ENCODE measurements at places on chromosomes 12 and 14.

DNA sequence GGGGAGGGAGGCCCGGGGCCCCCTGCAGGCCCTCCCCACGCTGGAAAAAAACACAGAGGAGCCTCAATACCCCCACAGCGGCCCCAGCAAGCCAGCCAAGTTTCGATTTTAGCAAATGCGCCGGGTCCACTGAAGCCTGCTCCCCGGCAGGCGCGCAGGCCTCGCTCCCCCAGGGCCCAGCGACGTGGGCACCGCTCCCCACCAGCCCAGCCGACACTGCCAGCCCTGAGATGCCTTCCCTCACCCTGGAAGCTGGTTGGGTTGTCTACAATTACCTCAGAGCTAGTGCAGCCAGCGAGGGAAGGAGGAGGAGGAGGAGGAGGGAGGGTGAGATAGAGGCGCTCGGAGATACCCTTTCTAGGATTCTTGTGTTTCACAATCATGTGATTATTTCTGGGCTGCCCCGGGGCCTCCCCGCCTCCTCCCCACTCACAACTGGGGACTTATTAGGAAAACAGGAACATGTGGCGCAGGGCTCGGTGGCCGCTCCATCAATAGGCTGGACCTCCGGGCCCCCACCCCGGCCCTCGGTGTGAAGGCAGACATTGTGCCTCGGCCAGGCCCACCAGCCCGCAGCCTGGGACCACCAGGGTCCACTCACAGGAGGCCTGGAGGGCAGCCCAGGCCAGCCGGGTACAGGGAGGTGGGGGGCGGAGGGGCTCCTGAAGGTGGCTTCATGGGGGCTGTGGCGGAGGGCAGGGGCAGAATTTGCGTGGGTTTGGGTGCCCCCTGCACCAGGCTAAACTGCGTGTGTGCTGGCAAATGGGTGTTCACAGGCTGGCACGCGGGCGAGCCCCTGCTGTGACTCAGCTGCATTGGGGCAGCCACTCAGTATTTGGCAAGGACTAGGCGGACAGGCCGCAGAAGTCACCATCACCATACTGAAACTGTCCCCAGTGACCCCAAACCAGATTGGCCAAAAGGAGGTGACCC, 109.9 kb downstream of the NCOR2 start:
- peak overlapping the region; percentile 72 for H3K27ac ChIP-seq
- DNase-seq = peak; percentile 24
- no peaks in the 10 kb centered on the region for H3K36me3 ChIP-seq
- peaks cover 66% of the 10 kb centered on the region for H3K4me1 ChIP-seq

GRCh38 chr12:53205747-53206419, 1.2 kb downstream of the ITGB7 start:
- H3K4me1 ChIP-seq = peaks cover 80% of the 10 kb centered on the region
- DNase-seq = no peak
- peaks cover 33% of the 10 kb centered on the region for H3K36me3 ChIP-seq
- peak overlapping the region; percentile 93 for H3K27ac ChIP-seq

DNA sequence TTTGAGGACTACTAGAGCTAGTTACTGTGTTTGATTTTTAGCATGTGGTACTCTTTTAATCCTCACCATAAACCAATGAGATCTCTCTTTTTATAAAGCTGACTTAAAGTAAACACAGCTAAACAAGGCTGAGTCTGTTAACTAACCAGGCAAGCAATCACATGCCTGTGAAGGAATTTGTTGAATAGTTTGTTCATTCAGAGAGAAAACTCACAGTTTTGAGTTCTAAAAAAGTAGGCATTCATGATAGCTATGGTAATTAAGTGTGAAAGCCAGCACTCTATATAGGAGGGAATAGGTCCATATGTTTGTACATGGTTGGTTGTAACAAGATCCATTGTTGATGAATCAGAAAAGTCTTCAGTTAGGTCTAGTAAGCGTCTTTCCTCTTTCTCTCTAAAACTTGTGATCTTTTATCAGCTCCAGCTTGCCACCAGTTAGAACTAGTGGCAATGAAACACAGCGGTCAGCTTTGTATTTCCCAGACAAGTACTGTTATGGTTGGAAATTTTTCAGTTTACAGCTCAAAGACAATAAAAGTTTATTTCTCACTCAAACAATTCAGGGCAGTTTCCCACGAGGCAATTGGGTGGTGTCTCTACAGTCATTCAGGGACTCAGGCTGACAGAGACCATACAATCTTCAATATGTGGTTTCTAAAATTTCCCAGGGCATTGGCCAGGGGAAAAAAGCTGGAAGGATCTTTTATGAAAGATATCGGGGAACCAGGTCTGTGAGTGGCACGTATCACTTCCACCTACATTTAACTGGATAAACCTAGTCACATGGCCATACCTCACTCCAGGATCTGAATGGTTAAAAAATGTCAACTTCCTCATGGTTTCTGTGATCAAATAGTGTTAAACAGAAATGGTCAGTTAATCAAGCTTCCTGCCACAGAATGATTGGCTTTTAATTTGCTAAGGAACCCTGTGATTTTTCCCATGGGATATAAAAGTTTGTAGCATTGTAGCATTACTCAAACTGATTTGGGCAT, 203.1 kb downstream of the KIF21A start:
- H3K36me3 ChIP-seq = no peaks in the 10 kb centered on the region
- H3K27me3 ChIP-seq = no peaks in the 10 kb centered on the region
- DNase-seq = no peak
- H3K27ac ChIP-seq = no peak overlapping the region
- no peak overlapping the region for H3K4me3 ChIP-seq
- no peaks in the 10 kb centered on the region for H3K4me1 ChIP-seq

DNA sequence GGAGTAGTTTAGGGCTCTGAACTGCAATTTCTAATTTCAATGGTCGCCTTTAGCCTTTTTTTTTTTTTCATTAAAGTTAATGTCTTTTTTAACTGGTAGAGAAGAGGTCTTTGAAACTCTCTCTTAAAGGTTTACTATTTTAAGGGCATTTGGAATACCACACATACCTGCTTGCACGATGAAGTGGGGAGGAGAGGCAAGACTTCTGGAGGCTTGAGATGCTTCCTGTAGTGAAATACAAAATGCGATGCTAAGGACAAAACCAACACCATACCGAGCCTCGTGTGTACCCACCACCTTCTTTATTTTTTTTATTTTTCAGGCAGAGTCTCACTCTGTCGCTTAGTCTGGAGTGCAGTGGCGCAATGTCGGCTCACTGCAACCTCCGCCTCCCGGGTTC, 57.4 kb downstream of the GLT1D1 start:
- no peak overlapping the region for H3K27ac ChIP-seq
- peaks cover 4% of the 10 kb centered on the region for H3K4me1 ChIP-seq
- DNase-seq = no peak
- H3K36me3 ChIP-seq = no peaks in the 10 kb centered on the region

Measured in naive thymus-derived CD8-positive, alpha-beta T cell (primary cell).